Hepatocyte (in vitro differentiated cells): ENCODE measurements at places on chromosomes 6 and 20. TPM values are rescaled to one million over a fixed set of nuclear protein-coding genes. Genes with fewer than 3 reads are reported as not detected.

- peak overlapping the region; percentile 44 for H3K4me3 ChIP-seq
- H3K27ac ChIP-seq: peak overlapping the region; percentile 59
- H3K27me3 ChIP-seq: no peaks in the 10 kb centered on the region
- DNase-seq: peak; percentile 29
- peaks cover 32% of the 10 kb centered on the region for H3K4me1 ChIP-seq
Measured at GRCh38 chr6:32974016-32974333, 5.6 kb downstream of the BRD2 start.

DNA sequence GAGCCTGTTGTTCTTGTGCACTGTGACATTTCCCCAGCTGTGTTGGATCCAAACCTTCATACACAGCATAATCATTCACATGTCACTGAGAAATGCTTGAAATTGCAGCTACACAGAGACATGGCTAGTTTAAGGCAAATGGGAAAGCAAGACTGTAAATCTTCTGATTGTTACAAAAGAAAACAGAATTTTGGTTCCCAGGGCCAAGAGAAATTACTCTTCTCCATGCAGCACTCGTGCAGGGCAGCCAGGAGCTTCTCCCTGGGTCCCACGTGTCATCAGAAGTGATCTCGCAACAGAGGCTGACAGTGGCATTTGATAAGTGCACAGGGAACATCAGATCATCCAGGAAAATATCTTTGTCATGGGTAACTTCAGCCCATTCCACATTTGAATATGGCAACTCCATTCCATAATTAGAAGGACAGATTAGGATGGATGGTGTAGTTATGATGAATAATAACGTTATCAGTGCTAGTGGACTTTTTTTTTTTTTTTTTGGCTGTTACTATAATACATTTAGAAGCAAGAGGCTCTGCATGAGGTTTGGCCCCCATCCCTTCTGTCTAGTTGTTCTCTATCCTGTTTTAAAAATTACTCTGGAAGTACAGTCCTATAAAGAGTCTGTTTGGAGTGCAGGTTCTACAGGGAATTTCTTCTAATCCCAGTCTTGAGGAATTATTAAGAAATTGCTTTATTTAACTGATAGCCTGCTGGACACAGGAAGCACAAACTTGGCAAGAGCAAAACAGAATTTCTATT is 571.0 kb upstream of the NOX3 start:
- H3K36me3 ChIP-seq: no peaks in the 10 kb centered on the region
- no peak for DNase-seq
- no peak overlapping the region for H3K4me3 ChIP-seq
- no peaks in the 10 kb centered on the region for H3K27me3 ChIP-seq
- no peak overlapping the region for H3K27ac ChIP-seq

Gene DUSP22
- total RNA-seq: 21.9 and 26.3 TPM in 2 replicates

- peak within 1 kb of the TSS; percentile 53 for H3K4me3 ChIP-seq
- peaks cover 16% of the 10 kb centered on the region for H3K4me1 ChIP-seq
- peak; percentile 96 for DNase-seq
Measured at GRCh38 chr6:30690403-30691207, at the start of gene NRM. Gene NRM, minus strand, starts transcription at chr6:30690984. Its CDS starts 10 bp downstream, at chr6:30690974.

GRCh38 chr6:43082806-43083655 is 6.9 kb downstream of the PTK7 start:
- no peaks in the 10 kb centered on the region for H3K36me3 ChIP-seq
- H3K27ac ChIP-seq: no peak overlapping the region
- H3K4me1 ChIP-seq: peaks cover 5% of the 10 kb centered on the region

Gene NDRG3
- total RNA-seq: 18.2 and 19.1 TPM in 2 replicates

GRCh38 chr6:144162977-144163376 is 12.7 kb downstream of the STX11 start:
- H3K4me3 ChIP-seq: no peak overlapping the region
- no peaks in the 10 kb centered on the region for H3K27me3 ChIP-seq
- no peak for DNase-seq

GRCh38 chr6:26422329-26422728 is 18.0 kb upstream of the BTN3A3 start:
- peaks cover 6% of the 10 kb centered on the region for H3K4me1 ChIP-seq
- no peaks in the 10 kb centered on the region for H3K36me3 ChIP-seq
- no peaks in the 10 kb centered on the region for H3K27me3 ChIP-seq

Gene DSP
- total RNA-seq: 123 and 156 TPM in 2 replicates

- no peaks in the 10 kb centered on the region for H3K27me3 ChIP-seq
- DNase-seq: no peak
- H3K4me3 ChIP-seq: no peak overlapping the region
- H3K36me3 ChIP-seq: no peaks in the 10 kb centered on the region
Measured at GRCh38 chr6:135116571-135116970, 61.9 kb upstream of the HBS1L start.

Gene LAMP5
- 0.12 and 0.47 TPM in 2 replicates for total RNA-seq

GRCh38 chr6:21633511-21634109 is 40.1 kb downstream of the SOX4 start:
- no peaks in the 10 kb centered on the region for H3K36me3 ChIP-seq
- no peak overlapping the region for H3K4me3 ChIP-seq
- DNase-seq: no peak
- H3K27me3 ChIP-seq: no peaks in the 10 kb centered on the region

- H3K4me3 ChIP-seq: peak overlapping the region; percentile 51
- H3K36me3 ChIP-seq: no peaks in the 10 kb centered on the region
- no peak for DNase-seq
- H3K27ac ChIP-seq: peak overlapping the region; percentile 95
- H3K4me1 ChIP-seq: peaks cover 8% of the 10 kb centered on the region
Measured at GRCh38 chr6:31621320-31621939, 915 bp downstream of the PRRC2A start.

DNA sequence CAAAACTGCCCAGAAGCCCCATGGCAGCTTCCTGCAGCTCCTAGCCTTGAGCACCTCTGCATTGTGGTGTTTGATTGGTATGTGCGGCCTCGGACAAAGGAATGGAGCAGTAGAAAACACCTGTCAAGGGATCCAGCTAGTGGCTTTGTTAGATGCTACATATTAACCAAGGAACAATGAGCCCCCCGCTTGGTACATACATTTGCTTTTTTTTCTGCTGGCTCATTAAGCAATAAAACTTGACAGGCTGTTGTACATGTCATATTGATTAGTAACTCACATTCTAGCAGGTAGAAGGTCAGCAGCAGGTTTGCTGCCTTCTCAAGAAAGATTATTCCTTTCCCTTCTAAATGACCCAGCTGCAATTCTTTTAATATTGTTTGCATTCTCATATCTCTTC is 937 bp downstream of the SPACA1 start:
- no peaks in the 10 kb centered on the region for H3K27me3 ChIP-seq
- peak overlapping the region; percentile 66 for H3K27ac ChIP-seq
- no peak overlapping the region for H3K4me3 ChIP-seq
- no peaks in the 10 kb centered on the region for H3K36me3 ChIP-seq
- DNase-seq: peak; percentile 47
- H3K4me1 ChIP-seq: no peaks in the 10 kb centered on the region

DNA sequence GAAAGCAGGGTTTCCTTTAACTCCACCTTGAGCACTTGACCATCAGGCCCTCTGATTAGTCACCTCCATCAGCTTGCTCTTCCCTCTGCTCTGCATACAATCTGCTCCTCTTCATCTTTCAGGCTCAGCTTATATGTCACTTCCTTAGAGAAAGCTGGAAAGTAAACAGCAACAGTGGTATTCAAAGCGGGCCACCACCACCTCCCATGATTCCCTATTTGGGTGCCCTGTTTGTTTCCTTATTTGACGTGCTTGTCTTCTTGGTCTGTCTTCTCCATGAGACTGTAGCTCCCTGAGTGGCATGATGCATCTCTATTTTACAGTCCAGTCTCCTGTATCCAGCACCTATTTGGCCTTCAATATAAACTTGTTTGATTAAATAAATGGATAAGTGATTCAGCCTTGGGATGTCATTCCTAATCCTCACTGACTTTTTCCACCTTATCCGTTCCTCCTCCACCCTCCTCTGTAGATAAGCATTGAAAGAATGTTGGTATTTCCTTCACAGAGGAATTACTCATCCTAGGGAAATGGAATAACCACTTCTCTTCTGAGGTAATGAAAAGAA is 102.8 kb upstream of the SGK1 start:
- DNase-seq: no peak
- H3K36me3 ChIP-seq: no peaks in the 10 kb centered on the region
- no peak overlapping the region for H3K27ac ChIP-seq
- H3K4me3 ChIP-seq: no peak overlapping the region
- no peaks in the 10 kb centered on the region for H3K4me1 ChIP-seq

Gene BANF2
- not detected in 2 replicates for total RNA-seq

DNA sequence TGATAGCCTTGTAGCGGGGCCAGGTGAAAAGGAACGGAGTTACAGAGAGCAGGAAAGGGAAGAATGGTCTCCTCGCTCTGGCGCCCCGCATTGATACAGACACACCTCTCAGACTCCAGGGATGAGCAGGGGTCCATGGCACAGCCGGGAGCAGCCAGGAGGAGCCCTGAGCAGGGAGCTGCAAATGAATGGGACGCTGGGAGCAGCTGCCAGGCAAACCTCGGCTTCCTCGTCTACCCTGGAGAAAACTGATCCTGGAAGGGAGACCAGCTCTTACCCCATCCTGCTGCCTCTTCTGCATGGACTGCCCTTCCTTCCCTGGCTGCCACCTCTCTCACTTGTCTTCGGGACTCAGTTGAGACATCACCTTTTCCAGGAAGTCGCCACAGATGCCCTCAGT is 97.3 kb upstream of the MAFB start:
- H3K36me3 ChIP-seq: no peaks in the 10 kb centered on the region
- no peak overlapping the region for H3K27ac ChIP-seq
- peaks cover 5% of the 10 kb centered on the region for H3K27me3 ChIP-seq

DNA sequence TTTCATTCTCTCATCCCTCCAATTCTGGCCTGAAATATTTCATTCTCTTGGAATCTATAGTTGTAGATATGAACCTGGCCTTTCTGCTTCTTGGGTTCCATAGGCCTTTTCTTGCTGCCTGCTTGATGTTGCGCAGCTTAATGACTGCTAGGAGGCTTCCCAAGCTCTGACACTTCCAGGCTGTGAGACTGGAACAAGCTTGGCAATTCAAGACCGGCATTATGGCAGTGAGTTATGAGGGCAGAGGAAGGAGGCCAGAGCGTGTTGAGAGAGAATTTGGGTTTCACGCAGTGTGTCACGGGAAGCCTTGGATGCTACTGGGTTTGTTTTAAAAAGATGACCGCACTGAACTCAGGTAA is 948 bp upstream of the DNAJC5 start:
- peak overlapping the region; percentile 4 for H3K4me3 ChIP-seq
- no peaks in the 10 kb centered on the region for H3K36me3 ChIP-seq
- no peak for DNase-seq
- H3K27ac ChIP-seq: peak overlapping the region; percentile 10
- H3K27me3 ChIP-seq: no peaks in the 10 kb centered on the region

- H3K4me3 ChIP-seq: no peak overlapping the region
- H3K4me1 ChIP-seq: no peaks in the 10 kb centered on the region
- DNase-seq: no peak
- H3K27ac ChIP-seq: no peak overlapping the region
- no peaks in the 10 kb centered on the region for H3K36me3 ChIP-seq
Measured at GRCh38 chr6:127207591-127208120, 59.0 kb upstream of the RNF146 start.
